Esophagus squamous epithelium (tissue), 5 donors: ENCODE measurements at places on chromosomes 12 and 14.

DNA sequence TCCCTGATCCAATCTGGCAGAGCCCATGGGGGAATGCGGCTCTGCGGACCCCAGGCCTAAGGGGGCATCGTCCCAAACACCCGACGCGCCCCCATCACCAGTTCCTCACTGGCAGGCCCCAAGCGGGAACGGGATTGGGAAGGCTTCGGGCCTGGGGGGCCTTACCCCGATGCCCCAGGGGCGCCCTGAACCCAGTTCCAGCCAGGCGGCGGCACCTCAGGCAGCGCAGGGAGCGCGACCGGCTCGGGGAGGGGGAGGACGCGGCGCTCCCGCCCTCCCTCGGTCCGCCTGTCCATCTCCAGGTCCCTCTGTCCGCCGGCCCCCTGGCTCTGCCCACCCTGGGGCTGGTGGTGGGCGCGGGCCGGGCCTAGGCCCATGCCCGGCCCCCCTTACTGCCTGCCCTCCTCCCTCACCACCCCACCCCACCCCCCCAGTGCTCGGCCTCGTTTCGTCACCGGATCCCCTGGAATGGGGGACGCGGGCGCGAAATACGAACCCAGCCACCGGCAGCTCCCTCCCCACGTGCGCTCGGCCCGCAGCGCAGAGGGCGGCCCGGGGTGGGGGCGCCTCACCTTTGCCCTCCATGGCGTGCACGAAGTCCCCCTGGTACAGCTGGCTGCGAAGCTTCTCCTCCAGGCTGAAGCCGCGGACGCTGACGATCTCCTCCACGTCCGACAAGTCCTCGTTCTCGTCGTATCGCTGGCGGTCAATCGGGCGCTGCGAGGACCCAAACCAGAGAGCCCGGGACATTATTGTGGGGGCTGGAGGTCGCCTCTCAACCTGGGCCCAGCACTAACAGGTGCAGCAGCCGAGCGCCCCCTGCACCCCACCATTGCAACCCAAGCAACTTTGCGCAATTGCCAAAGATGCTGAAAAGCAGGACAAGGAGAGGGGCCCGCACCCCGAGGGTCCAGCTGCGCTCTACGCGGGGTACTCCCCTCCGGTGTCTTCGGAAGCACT is 2.3 kb downstream of the KDM2B start:
- DNase-seq: no peak

DNA sequence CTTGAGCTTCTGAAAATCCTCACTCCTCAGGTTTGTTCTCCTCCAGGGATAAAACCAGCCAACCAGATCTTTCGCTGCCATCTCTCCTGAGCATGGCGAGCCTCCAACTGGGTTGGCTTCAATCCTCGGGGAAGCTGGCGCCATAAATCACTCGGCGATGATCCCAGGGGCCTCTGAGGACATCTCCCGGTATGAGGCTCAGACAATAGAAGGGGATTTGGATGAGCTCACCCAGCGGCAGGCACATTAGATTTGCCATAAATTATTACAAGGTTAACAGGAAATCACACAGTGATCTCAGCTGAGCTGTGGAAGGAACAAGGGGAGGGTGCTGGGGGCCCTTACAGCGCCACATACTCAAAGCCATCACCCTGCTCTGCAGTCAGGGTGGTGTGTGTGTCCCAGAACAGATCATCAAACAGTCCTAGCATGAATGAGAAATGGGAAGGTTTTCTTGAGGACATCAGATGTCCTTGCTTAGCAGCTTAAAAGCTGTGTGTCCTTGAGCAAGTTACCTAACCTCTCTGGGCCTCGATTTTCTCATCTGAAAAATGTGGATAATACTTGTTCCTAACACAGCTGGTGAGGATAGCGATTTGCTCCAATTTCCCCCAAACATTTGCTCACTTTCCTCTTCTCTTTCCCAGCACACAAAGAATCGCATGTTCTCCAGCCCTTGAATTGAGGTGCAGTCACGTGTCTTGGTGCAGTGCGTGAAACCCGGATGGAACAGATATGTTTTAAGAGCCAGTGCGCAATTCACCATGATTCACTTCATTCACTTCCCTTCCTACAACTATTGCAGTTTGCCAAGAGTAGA is 142.8 kb downstream of the SCARB1 start:
- no peak for DNase-seq

GRCh38 chr14:37083599-37083998 is 88.8 kb downstream of the SLC25A21 start:
- no peak for DNase-seq

- DNase-seq: no peak
Measured at GRCh38 chr12:94183708-94184379, 35.5 kb downstream of the PLXNC1 start.

- DNase-seq: no peak
Measured at GRCh38 chr12:27289414-27289813, 43.2 kb upstream of the BMAL2 start.

DNA sequence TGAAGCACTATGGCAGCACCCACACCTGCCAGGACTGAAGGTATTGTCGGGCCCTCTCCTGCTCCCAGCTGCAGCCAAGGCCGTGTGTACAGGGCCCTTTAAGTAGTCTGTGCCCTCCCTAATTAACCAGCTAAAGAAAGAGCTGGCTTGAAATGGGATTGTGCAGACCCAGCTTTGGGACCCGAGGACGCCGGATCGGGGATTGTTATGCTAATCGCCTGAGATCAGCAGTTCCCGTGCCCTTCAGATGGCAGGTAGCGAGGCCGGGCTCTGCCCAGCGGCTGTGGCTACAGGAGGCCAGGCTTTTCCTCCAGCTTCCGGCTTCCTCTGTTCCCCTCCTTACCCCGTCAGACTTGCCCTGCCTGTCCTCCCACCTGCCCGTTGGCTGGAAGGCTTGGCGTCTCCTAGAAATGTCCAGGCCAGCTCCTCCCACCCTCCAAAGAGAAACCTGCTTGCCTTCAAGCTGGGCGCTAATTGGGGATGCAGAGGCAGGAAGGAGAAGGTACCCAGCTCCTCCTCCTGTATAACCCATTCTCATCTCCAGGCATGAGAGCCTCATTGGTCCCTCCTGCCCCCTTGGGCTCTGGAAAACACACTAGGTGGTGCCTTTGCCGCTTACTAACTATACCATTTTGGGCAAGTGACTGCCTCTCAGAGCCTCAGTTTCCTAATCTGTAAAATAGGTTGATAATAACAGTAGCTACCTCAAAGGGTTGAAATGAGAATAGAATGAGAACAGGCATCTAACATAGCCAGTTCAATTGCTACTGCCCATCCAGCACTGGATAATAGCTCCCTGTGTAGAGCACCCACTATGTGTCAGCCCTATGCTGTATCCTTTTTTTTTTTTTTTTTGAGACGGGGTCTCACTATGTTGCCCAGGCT is 25.8 kb upstream of the MSI1 start:
- DNase-seq: no peak

GRCh38 chr12:49296836-49297694 is 2.1 kb downstream of the PRPH start:
- no peak for DNase-seq

DNA sequence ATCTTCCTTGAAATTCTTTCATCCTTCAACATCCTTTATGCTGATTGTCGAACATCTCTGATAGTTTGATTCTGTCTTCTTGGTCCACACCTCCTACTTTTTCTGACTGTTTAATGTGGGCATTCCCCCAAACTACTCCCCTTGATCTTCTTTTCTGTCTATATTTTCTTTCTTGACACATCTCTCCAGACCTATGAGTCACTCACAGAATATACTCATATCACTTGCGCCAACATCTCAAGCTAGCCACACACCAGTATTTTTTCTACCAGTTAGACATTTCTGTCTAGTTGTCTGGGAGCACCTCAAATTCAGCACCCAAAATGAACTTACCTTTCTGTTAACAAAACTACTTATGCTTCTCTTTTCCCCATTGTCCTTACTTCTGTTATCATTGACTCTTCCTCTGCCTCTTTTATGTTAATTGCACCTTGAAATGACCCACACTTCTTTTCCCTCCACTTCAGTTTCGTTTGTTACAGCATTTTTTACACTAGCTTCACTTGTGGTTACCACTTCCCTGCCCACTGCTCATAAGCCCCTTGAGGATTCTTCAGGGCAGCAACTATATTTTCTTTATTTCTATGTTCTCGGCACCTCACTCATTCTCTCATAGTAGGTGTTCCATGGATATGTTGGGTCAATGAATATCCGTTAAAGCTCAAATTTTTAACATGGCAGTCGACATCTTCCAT is 33.5 kb downstream of the TSHR start:
- no peak for DNase-seq

DNA sequence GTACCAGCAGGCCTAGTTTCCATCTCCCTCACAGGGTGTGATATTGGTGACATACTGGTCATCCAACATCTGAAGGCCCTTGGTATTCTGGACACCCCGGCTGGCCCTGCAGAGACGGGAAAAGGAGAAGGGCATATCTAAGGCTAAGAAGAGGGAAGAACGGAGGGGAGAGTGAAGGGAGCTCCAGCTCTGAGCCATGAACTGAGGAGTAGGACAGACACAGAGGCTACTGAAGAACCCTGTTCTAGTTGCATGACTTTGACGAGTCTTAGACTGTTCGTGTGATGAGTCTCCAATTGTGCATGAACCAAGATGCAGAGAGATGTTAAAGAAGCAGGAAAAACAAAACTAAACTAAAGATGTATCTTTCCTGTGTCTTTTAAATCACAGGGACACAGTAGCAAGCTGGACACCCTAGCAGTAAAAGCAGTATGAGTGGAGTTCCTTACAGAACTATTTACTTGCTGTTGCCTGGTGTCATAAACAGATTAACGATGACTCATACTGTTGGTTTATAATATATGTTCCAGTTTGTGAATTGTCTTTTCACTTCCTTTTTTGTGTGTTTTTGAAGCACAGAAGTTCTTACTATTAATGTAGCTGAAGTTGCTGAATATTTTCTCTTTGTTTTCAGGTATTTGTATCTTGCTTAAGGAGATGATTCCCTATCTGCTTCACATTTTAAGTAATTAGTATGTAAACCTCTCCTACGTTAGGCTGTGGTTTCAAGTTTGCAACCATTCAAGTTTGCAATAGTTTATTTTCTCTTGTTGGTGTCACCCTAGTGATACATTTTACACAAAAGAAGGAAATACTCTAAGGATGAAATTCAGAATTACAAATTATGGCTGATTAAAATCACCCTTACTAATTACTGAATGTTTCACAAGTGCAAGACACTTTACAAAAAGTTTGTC is 15.7 kb downstream of the FAR2 start:
- DNase-seq: no peak

GRCh38 chr12:77023501-77023900 is 41.9 kb downstream of the E2F7 start:
- DNase-seq: no peak

DNA sequence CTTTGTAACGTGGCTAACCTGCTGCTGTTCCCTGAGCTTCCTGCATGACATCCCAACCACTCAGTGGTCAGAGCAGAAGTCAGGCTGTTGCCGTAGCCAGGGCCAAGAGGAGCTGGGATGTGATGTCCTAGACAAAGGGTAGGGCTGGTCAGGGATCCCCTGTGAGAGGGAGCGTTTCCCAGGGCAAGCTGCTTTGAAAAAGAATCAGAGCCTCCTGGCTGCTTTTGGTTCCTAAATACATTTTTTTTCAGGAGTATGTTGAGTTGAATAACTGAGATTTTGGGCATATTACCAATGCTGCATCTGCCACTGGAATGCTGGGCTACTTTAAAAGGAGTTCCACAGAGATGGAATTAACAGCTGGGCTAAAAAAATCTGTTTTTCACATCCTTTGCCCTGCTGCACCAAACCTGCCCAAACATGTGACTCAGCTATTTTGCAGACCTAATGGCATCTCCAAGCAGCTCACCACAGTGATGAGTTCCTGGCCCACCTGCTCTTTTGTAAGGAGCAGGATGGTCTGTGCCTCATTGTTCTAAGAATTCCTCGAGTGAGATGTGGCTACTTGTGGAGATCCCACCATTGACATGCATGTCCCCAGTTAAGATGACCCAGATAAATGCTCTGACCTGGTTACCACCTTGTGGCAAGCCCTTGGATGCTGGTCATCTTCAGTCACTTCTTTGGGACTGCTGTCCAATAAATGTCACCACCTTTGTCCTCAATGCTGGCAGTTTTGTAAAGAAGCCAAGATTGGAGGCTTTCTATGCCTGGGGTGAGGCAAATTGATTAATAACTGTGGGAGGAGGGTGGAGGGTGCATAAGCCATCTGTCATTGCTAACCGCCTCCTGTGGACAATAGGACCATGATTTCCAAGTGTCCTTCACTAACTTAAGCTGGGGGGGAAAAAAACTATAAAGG is 24.1 kb downstream of the ANKRD13A start:
- no peak for DNase-seq

- no peak for DNase-seq
Measured at GRCh38 chr12:52162981-52163380, 28.8 kb downstream of the KRT80 start.

- no peak for DNase-seq
Measured at GRCh38 chr14:64835431-64835830, 44.3 kb downstream of the SPTB start.

DNA sequence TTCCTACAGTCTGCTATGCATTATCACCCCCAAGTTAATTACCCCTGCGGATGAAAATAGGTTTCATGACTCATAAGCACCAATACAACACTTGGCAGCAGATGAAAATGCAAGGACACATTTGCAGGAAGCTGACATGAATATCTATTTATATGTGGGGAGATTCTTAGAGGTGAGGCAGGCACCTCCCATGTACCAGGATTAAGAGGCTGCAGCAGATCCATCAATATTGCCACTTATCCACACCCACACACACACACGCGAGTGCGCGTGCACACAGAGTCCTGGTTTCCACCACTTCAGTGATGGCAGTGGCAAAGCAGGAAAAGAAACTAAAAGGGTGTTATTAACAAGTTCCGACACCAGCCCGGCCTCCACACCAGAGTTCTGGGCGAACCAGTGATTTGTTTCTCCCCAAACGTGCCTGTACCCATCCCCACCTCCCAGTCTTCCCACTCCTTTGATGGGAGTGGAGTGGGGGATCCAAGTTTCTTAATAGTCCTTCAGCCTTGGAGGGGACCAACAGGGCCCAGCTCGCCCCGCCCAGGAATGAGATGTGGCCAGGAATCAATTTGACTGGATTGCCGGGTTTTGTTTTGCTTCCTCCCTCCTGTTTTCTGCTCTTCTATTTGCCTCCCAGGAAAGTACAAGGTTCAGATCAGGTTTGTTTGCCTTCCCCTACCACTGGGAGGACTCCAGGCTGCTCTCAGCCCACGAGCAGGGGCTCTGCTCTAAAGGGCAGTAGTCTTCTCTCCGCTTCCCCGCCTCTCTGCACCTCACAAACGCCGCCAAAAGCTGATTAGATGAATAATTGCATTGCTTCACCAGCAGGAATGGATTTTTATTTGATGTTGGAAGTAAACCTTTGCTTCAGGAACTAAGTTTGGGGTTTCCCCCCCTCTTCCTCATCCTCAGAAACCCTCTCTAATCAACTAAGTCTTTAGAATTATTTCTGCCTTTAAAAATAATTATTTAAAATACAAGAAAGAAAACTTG is 5.2 kb downstream of the IRF2BPL start:
- DNase-seq: no peak

DNA sequence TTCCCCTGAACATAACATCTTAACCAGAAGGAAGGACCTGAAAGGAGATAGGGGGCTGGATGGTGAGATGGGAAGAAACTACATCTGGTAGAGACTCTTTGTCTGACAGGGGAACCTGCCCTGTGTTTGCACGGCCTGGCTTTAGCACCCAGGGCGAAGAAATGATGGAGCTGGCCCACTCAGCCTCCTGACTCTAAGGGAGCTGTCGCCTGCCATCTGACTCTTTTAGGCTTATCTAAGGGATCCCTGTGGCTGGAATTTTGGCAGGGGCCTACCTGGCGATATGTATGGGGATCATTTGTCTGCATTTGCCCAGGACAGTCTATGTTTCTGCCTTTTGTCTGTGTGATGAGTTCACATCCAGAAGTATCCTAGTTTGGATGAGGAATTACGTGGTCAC is 15.6 kb upstream of the CACNA2D4 start:
- DNase-seq: no peak
